Ovary (tissue), 10 donors: ENCODE measurements at places on chromosomes 6 and 20. TPM values are rescaled to one million over a fixed set of nuclear protein-coding genes. Genes with fewer than 3 reads are reported as not detected.

SLC22A16 gene
- polyA plus RNA-seq = 0.63 TPM

SMPD2 gene
- polyA plus RNA-seq = 8.5 TPM

UBR2 gene
- polyA plus RNA-seq = 14.4 TPM

THBS2 gene
- 65.3 TPM for polyA plus RNA-seq

SPTLC3 gene
- 9.7 TPM for polyA plus RNA-seq

C6orf15 gene
- not detected for polyA plus RNA-seq

ZNF292 gene
- 13.5 TPM for polyA plus RNA-seq

RAB32 gene
- 13.0 TPM for polyA plus RNA-seq
